ENCODE measurements at places on chromosomes 5 and 9.

- no peak for DNase-seq
Measured at GRCh38 chr9:131618071-131618479, 72.8 kb downstream of the PRRT1B start.

GRCh38 chr9:95139126-95139525 lies 178.4 kb downstream of the FANCC start:
- DNase-seq: no peak

GRCh38 chr5:151027961-151028479 lies 7.6 kb downstream of the GPX3 start:
- no peak for DNase-seq

GRCh38 chr9:92617195-92617813 lies 52.6 kb downstream of the IPPK start:
- no peak for DNase-seq

DNA sequence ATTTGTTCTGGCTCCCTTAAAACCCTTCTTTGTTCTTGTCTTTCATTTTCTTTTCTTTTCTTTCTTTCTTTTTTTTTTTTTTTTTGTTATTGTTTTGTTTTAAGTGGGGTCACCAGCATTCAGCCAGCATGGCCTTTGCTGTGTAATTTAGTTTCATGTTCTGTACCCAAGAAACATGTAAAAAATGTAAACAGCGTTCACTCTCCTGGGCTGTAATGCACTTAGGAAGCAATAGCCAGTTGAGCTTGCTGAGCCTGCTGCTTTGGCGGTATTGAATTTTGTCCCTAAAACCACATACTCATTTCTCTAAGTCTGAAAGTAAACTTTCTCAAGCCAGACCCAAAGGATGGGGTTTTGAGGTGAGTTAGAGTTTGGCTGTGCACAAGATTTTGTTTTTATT lies 158.6 kb downstream of the PAPPA start:
- no peak for DNase-seq

GRCh38 chr9:100086097-100086635 lies 12.6 kb downstream of the ERP44 start:
- no peak for DNase-seq

GRCh38 chr9:68905129-68905528 lies 108.8 kb downstream of the PRKACG start:
- no peak for DNase-seq

DNA sequence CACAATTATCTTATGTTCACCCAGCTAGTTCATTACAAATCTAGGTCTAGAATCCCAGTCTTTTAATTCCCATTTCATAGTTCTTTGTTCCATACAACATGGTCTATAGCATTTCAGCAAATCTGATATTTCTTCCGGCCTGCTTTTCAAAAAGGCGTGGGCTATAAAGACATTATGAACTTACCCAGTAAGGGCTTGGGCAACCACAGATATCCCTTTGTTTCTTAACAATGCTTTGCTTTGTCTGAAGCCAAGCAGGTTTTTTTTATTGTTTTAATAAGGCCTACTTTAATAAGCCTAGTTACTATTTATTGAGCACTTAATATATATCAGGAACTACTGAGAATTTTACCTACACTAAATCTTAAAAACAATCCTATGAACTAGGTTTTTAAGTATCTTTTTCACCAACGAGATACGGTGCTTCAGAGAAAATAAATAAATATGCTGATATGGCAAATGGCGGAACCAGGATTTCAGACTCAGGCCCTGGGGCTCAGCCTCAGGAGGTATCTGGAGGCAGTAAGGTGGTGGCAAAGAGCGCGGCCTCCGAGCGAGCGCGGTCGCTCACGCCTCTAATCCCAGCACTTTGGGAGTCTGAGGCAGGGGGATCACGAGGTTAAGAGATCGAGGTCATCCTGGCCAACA lies 29.7 kb downstream of the PCA3 start:
- no peak for DNase-seq

DNA sequence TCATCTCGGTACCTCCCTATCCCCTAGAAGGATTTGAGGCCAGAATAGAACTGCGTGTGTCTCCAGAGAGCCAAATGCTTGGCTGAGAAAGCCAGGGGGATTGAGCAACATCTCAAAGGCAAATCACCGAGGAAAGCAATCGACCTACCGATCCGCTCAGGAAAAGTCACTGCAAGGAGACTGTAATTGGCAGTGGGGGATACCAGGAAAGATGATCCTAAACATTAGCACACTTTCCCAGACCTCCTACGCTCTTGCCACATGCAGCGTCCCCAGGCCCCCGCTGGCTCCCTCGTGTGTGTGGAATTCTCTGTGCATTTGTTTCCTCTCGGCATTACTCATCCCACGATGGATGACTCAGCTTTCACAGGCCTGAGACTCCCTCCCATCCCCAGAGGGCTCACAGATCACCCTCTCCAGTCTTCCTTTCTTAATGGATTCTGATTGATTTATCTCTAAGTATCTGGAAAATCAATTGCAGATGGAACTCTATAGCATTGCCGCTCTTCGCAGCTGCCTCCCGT lies 82.2 kb upstream of the ICE1 start:
- peak; percentile 93 for DNase-seq

GRCh38 chr9:98324801-98325200 lies 69.4 kb upstream of the TBC1D2 start:
- no peak for DNase-seq

GRCh38 chr9:20314981-20315380 lies 307.3 kb downstream of the MLLT3 start:
- no peak for DNase-seq

DNA sequence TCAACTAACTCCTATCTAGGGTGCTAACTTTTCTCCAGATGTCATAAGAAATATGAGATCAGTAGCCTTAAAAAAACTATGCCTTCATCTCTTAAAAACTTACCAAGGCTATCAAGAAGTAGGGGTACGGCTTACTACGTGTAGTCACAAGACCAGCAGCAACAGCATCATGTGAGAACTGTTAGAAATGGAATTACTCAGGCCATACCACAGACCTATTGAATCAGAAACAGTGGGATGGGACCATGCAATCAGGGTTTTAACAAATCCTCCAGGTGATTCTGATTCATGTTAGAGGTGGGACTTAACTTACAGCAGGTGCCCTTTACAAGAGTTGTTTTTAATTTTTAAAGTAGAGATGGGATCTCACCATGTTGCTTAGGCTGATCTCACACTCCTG lies 4.6 kb downstream of the IFNE start:
- no peak for DNase-seq

DNA sequence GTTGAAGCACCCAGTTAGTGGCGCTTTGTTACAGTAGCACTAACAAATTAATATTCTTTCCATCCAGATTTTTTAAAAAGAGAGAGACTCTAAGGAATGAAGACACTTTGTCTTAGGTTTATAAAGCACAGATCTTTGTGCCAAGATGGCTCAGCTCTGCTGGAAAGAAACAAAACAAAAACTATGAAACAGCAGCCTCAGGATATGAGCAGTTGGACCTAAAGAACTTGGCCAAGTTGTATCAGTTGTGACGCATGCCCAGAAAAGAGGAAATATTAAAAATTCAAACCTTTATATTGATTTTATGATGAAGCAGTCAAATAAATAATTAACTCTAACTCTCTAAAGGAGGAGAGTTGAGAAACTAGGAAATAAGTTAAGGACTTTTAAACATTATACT lies 427.2 kb downstream of the SPOCK1 start:
- DNase-seq: no peak

DNA sequence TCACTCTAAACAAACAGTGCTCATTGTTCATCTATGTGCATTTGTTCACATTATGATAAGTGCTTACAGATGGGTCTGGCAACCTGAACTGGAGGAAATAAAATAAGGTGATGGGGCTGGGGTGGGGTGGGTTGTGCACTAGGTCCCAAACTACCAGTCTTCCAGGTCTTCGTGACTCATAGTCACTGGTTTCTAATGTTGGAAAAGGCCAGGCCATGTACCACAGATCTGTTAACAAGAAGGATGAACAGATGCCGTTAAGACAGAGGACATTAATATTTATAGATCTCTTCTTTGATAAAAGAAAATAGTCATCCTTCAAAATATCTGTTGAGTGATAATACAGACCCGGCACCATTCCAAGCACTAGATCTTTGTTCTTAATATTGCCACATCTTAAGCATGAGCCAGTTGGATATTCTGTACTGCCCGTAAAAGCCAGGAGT lies 71.4 kb upstream of the STARD4 start:
- no peak for DNase-seq

- DNase-seq: peak; percentile 77
Measured at GRCh38 chr5:122099060-122099790, 21.2 kb upstream of the LOX start.

- DNase-seq: no peak
Measured at GRCh38 chr9:117302487-117302886, 112.4 kb downstream of the ASTN2 start.

DNA sequence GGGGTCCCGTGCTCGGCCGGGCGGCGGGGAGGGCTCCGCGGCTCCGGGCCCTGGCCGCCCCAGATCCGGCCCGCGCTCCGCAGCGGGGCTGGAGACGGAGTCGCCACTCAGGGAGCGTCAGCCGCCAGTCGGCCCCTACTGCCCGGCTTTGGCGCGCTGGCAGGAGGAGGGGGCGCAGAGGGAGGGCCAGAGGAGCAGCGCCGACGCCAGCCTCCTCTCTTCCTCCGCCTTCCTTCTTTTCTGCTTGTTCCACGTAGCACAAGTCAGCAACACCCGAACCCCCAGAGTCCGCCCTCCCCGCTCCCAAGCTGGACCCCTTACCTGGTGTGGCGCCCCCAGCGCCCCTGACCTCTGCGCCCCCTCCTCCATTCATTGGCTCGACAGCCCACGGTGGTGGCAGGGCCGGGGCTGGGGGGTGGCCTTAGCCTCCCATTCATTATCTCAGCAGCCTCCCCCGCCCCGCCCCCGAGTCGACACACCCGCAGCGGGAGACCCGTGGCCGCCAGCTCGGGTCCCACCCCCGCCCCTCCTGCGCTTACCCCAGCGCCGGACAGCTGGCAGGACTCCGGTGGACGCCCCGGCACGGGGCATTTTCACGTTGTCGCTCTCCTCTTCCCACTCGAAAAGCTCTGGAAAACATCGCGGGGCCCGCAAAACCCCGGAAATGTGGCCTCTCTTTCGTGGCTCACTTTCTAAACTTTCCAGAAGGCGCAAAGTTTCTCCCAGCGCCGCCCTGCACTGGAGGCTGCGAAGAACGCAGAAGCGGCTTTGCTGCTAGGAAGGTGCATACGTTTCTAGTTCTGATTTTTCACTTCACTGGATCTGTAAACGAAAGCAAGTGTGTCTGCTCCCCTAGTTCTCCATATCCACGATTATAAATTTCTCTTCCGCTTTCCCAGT lies at the start of gene LPAR1:
TSS of gene LPAR1 (minus strand) at position 140 of the 900 bp plus-strand sequence. CDS start 66,353 bp downstream, outside the sequence.
- DNase-seq: no peak

GRCh38 chr5:39928709-39929108 lies 503.9 kb upstream of the DAB2 start:
- DNase-seq: no peak

GRCh38 chr9:129410226-129410625 lies 210.7 kb downstream of the C9orf50 start:
- no peak for DNase-seq

DNA sequence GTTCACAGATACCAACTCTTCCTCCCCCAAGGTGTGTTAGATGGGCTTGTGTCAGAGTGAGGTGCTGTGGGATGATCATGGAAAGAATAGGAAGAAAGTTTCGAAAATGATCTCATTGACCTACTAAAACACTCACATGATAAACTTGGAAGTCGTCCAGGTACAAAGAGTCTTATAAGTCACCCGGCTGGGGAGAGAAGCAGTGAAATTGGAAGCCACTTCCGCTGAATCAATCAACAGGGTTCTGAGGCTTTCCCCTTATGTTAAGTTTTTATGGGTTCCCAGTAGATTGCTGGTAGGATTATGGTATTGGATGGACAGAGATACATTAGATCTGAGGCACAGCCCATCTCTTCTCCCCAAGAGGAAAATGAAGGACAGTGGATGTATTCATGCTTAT lies 218.8 kb upstream of the MSX2 start:
- peak; percentile 65 for DNase-seq

DNA sequence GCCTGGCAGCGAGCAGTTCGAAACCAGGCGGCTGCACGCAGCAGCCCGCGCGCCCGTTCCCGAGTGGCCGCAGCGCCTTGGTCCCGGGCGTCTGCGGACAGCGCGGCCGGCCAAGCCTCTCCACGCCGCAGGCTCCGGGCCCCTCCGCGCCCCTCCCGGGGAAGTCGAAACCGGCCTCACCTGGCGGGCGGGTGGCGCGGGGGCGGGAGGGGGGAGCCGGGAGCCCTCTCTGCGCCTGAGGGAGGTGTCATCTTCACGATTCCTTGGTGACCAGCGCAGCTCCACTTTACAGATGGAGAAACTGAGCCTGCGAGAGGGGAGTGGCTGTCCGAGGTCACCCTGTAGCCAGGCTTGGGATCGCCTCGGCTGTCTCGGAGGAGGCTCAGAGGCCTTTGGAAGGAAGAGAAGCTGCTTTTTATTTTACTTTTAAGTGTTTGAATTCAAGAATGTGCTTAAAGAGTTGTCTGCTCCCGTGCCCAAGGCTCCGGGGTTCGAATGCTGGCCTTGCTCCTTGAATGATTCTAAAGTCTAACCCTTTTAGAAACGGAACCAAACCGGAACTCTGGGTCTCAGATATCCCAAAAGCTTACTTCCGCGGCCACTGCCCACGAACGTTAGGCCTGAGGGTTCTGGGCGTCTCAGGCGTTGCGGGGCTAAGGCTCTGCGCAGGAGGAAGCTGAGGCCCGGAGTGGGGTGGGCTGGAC lies 662 bp downstream of the SUSD3 start:
- no peak for DNase-seq

DNA sequence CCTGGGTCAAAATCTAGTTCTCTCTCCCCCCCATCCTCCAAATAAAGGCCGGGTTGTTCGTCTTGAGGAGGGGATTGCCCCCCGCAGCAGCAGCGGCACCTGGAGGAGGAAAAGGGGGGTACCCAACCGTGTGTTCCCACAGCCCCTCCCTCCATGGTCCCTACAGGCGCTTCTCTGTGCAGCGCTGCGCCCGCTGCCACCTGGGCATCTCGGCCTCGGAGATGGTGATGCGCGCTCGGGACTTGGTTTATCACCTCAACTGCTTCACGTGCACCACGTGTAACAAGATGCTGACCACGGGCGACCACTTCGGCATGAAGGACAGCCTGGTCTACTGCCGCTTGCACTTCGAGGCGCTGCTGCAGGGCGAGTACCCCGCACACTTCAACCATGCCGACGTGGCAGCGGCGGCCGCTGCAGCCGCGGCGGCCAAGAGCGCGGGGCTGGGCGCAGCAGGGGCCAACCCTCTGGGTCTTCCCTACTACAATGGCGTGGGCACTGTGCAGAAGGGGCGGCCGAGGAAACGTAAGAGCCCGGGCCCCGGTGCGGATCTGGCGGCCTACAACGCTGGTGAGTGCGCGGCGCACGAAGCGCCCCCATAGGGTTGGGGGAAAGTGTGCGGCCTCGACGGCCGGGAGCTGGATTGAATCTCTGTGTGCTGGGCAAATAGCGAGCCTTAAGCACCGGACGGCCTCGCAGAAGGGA lies 3.5 kb downstream of the LHX2 start:
- DNase-seq: no peak

Measured in A172 (cell line).